ENCODE measurements at places on chromosomes 12 and 14. TPM values are rescaled to one million over a fixed set of nuclear protein-coding genes. Genes with fewer than 3 reads are reported as not detected.

Gene ALDH2
- total RNA-seq, result 24.7 TPM

Gene STYK1
- total RNA-seq, result 18.7 TPM

Gene VWF
- total RNA-seq, result 18.5 TPM

Gene DENR
- total RNA-seq, result 62.3 TPM

Gene OASL
- 0.46 TPM for total RNA-seq

Gene PZP
- total RNA-seq, result 0.23 TPM

Gene TSHR
- 0.92 TPM for total RNA-seq

Gene EGLN3
- 14.3 TPM for total RNA-seq

Gene TESPA1
- total RNA-seq, result not detected

Gene ZFHX2
- total RNA-seq, result 3.5 TPM

Gene KRT77
- not detected for total RNA-seq

Gene TTC6
- total RNA-seq, result 10.4 TPM

Gene EPYC
- total RNA-seq, result not detected

Gene SLC25A47
- not detected for total RNA-seq

Gene OR4E2
- not detected for total RNA-seq

Gene CLEC4C
- not detected for total RNA-seq

Gene SLCO1B1
- not detected for total RNA-seq

Gene TBK1
- 31.4 TPM for total RNA-seq

Gene EFS
- total RNA-seq, result 9.7 TPM

Gene DDN
- 15.0 TPM for total RNA-seq

Gene PLEKHD1
- 0.23 TPM for total RNA-seq

Gene PLEKHG7
- not detected for total RNA-seq

Gene KLRG1
- 9.0 TPM for total RNA-seq

Gene TAS2R43
- total RNA-seq, result 5.5 TPM

Gene GDF3
- not detected for total RNA-seq

Gene CLEC2A
- not detected for total RNA-seq

Gene PMEL
- total RNA-seq, result 0.69 TPM

Gene PSMB11
- total RNA-seq, result not detected

Gene IFNG-AS1
- not detected for total RNA-seq

Gene OR4K15
- total RNA-seq, result not detected

Gene TAS2R8
- total RNA-seq, result 0.69 TPM

Gene MYH6
- total RNA-seq, result under 0.01 TPM

Gene VDR
- total RNA-seq, result 0.23 TPM

Gene TMCC3
- 17.1 TPM for total RNA-seq

Gene FGD4
- 71.3 TPM for total RNA-seq

Gene RASAL1
- 6.5 TPM for total RNA-seq

Gene ISCA2
- total RNA-seq, result 25.4 TPM

Gene P2RX7
- 5.1 TPM for total RNA-seq

Gene DAD1
- total RNA-seq, result 128 TPM

Gene TAS2R46
- 3.2 TPM for total RNA-seq

Gene CCER1
- not detected for total RNA-seq

Gene TAS2R50
- total RNA-seq, result 7.6 TPM

Gene CYP27B1
- not detected for total RNA-seq

Gene LRRIQ1
- 25.1 TPM for total RNA-seq

Gene ALKBH2
- 23.3 TPM for total RNA-seq

Gene CRY1
- total RNA-seq, result 49.4 TPM

Gene LRRK2
- total RNA-seq, result 14.3 TPM

Gene ANKRD13A
- 31.4 TPM for total RNA-seq

Gene FNTB
- 16.4 TPM for total RNA-seq

Gene BICDL1
- 41.1 TPM for total RNA-seq

Gene HOXC5
- not detected for total RNA-seq

Gene KRT6A
- total RNA-seq, result not detected
